Uterus (tissue), 4 donors: ENCODE measurements at places on chromosomes 4 and X. TPM values are rescaled to one million over a fixed set of nuclear protein-coding genes. Genes with fewer than 3 reads are reported as not detected.
A peak's percentile ranks its signal among the peaks of the same experiment; 100 is the strongest.

GRCh38 chr4:132504438-132504837 is 644.7 kb upstream of the PCDH10 start:
- no peaks in the 10 kb centered on the region for H3K36me3 ChIP-seq
- no peaks in the 10 kb centered on the region for H3K27me3 ChIP-seq
- H3K27ac ChIP-seq: no peak overlapping the region
- H3K4me3 ChIP-seq: no peak overlapping the region

DNA sequence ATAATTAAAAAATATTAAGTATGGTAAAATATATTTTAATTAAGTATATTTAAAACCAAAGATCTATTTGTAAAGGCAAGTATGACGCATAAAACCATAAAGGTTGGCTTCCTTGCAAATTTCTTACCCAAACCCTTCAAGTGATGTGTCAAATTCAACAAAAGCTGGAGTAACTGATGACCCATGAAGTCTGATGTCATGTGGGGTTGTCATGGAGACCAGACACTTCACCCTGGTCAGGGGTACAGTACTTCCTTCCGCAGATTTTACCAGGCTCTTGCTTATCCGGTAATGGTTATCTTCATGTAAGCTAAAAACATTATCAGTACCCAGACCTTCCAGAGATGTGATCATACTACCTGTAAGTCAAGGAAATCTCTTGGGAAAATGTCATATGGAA is 170.1 kb downstream of the WDFY3 start:
- no peaks in the 10 kb centered on the region for H3K36me3 ChIP-seq
- no peak for DNase-seq
- no peaks in the 10 kb centered on the region for H3K27me3 ChIP-seq
- H3K4me3 ChIP-seq: no peak overlapping the region

DNA sequence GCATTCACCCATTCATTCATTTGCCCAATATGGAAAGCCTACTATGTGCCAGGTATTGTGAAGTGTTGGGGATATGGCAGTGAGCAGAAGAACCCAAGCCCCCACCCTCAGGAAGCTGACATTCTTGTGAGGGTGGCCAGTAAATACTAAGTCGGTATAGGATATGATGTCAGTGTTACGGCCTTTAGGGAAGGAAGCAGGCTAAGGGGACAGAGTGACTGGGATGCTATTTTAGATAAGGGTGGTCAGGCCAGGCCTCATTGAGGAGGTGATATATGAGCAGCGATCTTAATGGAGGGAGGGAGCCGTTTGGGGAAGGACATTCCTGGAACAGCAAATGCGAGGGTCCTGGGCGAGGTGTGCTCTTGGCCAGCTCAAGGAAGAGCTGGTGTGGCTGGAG is 2.0 kb downstream of the ATP6AP1 start:
- H3K27ac ChIP-seq: no peak overlapping the region
- no peaks in the 10 kb centered on the region for H3K4me1 ChIP-seq
- H3K36me3 ChIP-seq: no peaks in the 10 kb centered on the region
- DNase-seq: no peak
- no peak overlapping the region for H3K4me3 ChIP-seq

- H3K4me1 ChIP-seq: peaks cover 4% of the 10 kb centered on the region
- peak overlapping the region; percentile 87 for H3K27ac ChIP-seq
- H3K36me3 ChIP-seq: no peaks in the 10 kb centered on the region
- no peaks in the 10 kb centered on the region for H3K27me3 ChIP-seq
- H3K4me3 ChIP-seq: no peak overlapping the region
Measured at GRCh38 chrX:107728371-107729099, 47.1 kb downstream of the TSC22D3 start.

DNA sequence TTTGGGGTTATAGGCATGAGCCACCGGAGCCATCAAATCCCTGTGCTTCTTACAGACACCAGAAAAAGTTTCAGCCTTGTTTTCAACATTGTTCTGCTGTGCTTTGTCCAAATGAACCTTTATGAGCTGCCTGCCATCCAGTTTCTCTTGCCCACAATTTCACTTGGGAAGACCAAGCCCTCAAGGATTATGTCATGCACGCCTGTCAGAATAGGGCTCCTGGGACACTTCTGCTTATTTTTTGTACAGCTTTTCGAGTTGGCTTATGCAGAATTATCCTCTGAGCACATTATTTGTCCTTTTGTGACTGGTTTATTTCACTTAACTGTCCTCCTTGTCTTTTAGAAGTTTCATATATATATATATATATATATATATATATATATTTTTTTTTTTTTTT is 16.2 kb downstream of the UBE2K start:
- no peak for DNase-seq
- no peak overlapping the region for H3K4me3 ChIP-seq
- no peaks in the 10 kb centered on the region for H3K27me3 ChIP-seq
- no peaks in the 10 kb centered on the region for H3K4me1 ChIP-seq
- no peaks in the 10 kb centered on the region for H3K36me3 ChIP-seq
- H3K27ac ChIP-seq: no peak overlapping the region

GRCh38 chrX:32137525-32137924 is 1065.7 kb upstream of the FTHL17 start:
- no peak for DNase-seq
- no peaks in the 10 kb centered on the region for H3K36me3 ChIP-seq
- no peak overlapping the region for H3K27ac ChIP-seq
- H3K27me3 ChIP-seq: no peaks in the 10 kb centered on the region

DNA sequence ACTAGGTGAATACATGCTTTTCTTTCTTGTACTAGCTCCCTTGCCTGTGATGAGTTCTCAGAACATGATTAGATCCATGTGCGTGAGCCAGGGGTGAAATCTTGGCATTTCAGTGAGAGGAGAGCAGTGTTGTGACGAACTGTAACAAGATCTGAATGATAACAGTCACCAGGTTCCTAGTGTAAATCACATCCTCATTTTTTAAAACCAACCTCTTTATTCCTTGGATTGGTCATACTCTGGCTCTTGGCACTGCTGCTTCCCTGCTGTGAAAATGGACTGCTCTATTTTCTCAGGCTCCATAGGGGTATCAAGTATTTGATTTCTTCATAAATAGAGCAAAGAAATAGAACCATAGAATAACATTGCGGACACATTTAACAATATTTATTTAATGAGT is 206.3 kb downstream of the SLC4A4 start:
- no peaks in the 10 kb centered on the region for H3K4me1 ChIP-seq
- H3K4me3 ChIP-seq: no peak overlapping the region
- H3K27me3 ChIP-seq: no peaks in the 10 kb centered on the region
- no peaks in the 10 kb centered on the region for H3K36me3 ChIP-seq

CHRDL1 gene
- total RNA-seq: 27.4 TPM

MTTP gene
- total RNA-seq: not detected

RHOXF2 gene
- not detected for total RNA-seq
